ENCODE measurements at places on chromosomes 13 and 19.

- no peak for DNase-seq
These were observed 60.1 kb upstream of the AKAP11 start for GRCh38 chr13:42211704-42212464.

DNA sequence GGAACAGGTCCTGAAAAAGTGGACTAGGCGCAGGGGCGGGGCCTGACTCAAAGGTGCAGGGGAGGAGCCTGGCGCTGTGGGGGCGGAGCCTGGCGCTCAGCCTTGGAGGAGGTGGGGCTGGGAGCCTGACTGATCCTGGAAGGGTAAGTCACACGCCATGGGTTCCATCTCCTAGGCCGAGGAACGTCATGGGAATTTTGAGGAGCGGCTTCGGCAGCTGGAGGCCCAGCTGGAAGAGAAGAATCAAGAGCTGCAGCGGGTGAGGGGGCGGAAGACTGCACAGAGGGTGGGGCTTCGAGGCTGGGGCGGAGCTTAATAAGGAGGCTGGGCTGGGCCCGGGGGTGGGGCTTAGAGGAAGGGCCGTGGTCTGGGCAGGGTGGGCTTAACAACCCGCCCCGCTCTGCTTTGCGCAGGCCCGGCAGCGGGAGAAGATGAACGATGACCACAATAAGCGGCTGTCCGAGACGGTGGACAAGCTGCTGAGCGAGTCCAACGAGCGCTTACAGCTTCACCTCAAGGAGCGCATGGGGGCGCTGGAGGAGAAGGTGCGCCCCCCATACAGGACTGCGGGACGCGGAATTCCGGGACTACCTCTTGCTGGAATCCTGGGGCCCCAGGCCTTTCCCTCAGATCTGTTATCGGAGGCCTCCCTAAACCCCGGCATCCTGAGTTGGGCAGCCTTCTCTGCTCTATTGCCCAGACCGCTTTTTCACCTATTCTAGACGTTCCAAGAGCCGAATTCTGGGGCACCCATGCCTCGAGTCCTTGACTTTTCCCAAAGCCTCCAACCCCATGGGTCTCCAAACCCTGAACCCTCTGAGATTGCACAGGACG lies 14.5 kb downstream of the PPFIA3 start:
- no peak for DNase-seq

GRCh38 chr19:46471116-46471733 lies at the start of gene PNMA8A:
Gene PNMA8A, minus strand, starts transcription at chr19:46471563. Its CDS starts 528 bp downstream, at chr19:46471035.
- no peak for DNase-seq

DNA sequence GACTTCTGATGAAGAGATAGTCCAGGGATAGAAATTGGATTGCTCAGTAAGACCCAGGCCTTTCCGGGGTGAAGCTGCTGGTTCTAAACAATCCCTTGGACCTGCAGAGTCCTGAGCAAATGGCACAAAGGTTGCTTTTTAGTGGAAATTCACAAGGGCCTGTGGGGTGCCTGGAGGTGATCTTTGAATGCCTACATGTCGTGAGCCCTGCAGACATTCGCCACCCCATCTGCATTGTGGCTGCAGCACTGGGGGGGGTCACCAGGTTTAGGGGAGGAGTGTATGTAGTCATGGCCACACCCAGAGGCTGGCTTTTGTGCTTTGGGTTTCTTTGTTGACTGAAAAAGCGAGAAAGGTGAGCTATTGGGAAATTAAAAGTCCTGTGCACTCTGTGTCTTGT lies 41.4 kb downstream of the SLC7A9 start:
- no peak for DNase-seq

- no peak for DNase-seq
These were observed 151.6 kb downstream of the SLITRK1 start for GRCh38 chr13:83730674-83731073.

DNA sequence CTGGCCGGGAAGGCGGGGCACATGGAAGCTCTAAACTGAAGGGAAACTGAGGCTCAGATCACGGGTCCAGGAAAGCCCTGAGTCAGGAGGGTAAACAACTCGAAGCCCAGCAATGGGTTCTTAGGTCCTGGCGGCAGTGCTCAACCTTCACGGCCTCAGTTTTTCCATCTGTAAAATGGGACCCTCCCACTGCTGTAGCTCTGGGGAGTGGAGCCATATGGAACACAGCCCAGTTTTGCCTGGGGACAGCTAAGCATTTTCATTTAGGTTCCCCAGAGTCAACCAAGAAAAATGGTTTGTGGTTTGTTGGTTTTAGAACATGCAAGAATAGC lies 30.4 kb downstream of the CEBPG start:
- no peak for DNase-seq

GRCh38 chr13:71516521-71516920 lies 350.5 kb downstream of the DACH1 start:
- DNase-seq, result no peak

DNA sequence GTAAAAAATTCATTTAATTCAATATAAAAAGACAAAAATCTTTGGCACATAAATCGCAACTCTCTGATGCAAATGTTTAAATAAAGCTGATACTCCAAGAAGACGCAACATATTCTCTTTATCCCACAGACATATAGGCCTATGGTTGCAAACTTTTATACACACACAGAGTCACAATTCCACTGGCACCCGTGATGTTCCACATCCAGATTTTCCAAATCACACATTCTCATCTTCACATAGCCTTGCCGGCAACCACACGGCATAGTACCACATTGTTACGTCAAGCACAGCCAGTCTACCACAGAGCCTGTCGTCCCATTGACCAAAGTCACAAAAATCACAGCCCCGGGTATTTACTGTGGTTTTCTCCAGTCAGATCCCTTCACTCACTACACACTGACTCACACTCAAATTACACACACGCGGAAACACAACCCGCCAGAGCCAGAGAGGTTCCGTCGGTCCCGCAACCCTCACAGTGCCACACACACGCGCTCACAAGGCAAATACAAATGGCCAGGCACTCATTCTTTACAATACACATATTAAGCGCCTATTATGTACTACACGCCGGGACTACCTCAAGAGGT lies 546 bp upstream of the ZNF546 start:
- DNase-seq, result peak; percentile 15

- DNase-seq, result no peak
These were observed 11.3 kb downstream of the PCID2 start for GRCh38 chr13:113196970-113197737.

DNA sequence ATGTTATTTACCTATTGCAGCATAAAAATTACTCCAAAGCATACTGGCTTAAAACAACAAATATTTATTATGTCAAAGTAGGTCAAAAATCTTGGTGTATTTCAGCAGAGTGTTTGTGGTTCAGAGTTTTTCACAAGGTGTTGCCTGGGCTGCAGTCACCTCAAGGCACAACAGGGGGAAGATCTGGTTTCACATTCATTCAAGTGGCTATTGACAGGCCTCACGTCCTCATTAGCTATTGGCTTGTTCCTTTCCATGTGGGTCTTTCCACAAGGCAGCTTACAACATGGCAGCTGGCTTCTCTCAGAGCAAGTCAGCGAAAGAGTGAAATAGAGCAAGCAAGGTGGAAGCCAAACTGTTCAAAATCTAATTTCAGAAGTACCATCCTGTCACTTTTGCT lies 602.9 kb downstream of the OLFM4 start:
- DNase-seq, result no peak

Measured in stimulated activated CD4-positive, alpha-beta T cell treated with anti-CD3 and anti-CD28 coated beads, Interleukin-1b, Interleukin-23, amount 100 ng/mL, for 24 hours (primary cell).